KG1 (cell line): ENCODE measurements at places on chromosomes 4 and X.

DNA sequence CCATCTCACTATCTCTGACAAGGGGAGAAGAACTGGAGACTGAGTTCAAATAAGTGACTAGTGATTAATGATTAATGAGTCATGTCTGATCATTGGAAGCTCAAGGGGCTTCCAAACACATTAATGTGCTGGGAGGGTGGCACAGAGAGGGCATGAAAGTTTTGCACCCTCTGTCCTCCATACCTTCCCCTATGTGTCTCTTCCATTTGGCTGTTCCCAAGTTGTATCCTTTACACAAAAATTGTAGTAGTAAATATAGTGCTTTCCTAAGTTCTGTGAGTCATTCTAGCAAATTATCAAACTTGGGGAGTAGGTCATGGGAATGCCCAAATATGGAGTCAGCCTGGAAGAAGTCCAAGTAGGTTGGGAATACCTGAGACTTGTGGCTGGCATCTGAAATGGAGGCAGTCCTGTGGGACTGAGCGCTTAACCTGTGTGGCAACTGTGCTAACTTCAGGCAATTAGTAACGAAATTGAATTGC is 4.1 kb upstream of the FAM200B start:
- DNase-seq = no peak

GRCh38 chr4:19382993-19383756 is 868.5 kb upstream of the SLIT2 start:
- DNase-seq = no peak

DNA sequence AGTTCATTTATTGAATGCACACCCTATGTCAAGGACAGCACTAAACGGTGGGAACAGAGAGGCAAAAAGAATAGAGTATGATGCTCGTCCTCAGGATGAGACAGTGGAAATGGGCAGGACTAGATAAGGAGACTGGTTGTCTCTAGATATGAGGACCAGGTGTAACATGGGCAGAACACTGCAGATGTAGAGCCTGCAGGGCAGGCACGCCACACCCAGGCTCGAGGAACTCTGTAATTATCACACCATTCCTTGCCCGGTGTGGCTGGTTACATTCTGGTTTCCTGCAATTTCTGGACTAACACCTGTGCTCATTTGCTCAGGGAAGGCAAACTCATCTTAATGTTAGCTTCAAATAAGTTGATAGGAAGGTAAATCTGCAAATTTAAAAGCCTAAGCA is 334.4 kb downstream of the DHX15 start:
- no peak for DNase-seq

GRCh38 chr4:173088144-173088543 is 80.5 kb upstream of the GALNT7 start:
- no peak for DNase-seq

GRCh38 chr4:61531188-61531587 is 331.1 kb downstream of the ADGRL3 start:
- no peak for DNase-seq

GRCh38 chrX:72208126-72208800 is 26.7 kb downstream of the PIN4 start:
- no peak for DNase-seq

GRCh38 chr4:114561590-114561989 is 37.0 kb upstream of the UGT8 start:
- no peak for DNase-seq

DNA sequence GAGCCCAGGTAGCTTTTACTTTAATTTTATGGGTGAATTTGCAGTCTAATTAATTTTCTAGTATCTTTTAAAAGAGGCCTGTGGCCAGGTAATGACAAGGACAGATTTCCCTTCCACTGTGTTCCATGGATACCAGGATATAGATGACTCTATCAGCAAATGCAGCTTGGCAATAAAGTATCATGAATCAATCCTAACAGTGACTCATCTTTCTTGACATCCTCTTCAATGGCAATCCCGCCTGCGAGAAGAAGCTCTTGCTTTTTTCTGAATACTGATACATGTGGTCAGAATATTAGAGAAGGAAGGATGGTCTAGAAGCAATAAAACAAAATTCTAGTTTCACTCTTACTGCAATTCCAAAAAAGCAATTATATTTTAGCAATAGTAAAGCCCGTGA is 267.8 kb downstream of the DTHD1 start:
- DNase-seq = no peak

- no peak for DNase-seq
Measured at GRCh38 chrX:71282514-71283402, 677 bp upstream of the NONO start.

- no peak for DNase-seq
Measured at GRCh38 chrX:74656079-74656745, 41.8 kb upstream of the RLIM start.

- DNase-seq = no peak
Measured at GRCh38 chr4:156038772-156039171, 85.1 kb upstream of the CTSO start.

GRCh38 chr4:26028133-26028792 is 114.2 kb downstream of the SMIM20 start:
- no peak for DNase-seq

GRCh38 chr4:84750260-84750959 is 167.5 kb downstream of the CDS1 start:
- DNase-seq = no peak

DNA sequence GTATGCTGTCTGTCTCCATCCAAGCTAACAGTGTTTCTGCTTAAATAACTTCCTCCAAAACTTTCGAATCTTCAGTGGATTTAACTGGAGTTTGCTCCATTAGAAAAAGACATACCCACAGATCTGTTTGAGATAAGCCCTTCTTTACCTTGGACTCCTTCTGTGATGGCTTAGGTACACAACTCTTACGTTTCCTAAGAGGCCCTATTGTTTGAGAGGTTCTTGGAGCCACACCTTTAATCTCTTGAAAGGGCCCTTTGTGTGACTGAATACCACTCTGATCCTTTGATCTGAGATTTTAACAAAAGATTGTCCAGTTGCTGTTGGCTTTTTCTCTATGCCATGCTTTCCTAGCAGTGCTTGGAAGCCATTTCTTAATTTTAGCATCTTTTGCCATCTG is 92.5 kb downstream of the AKAP4 start:
- no peak for DNase-seq
